ENCODE measurements at places on chromosomes 4 and X. TPM values are rescaled to one million over a fixed set of nuclear protein-coding genes. Genes with fewer than 3 reads are reported as not detected.

- H3K27me3 ChIP-seq: no peaks in the 10 kb centered on the region
- no peaks in the 10 kb centered on the region for H3K36me3 ChIP-seq
- no peaks in the 10 kb centered on the region for H3K4me1 ChIP-seq
- H3K27ac ChIP-seq: no peak overlapping the region
Measured at GRCh38 chr4:6732441-6733357, 16.7 kb downstream of the BLOC1S4 start.

- no peak for DNase-seq
- no peak overlapping the region for H3K27ac ChIP-seq
- H3K27me3 ChIP-seq: peaks cover 4% of the 10 kb centered on the region
- H3K36me3 ChIP-seq: no peaks in the 10 kb centered on the region
Measured at GRCh38 chrX:31580227-31580626, 508.4 kb upstream of the FTHL17 start.

Gene ADH7
- not detected for total RNA-seq

GRCh38 chr4:154954117-154954516, 173.0 kb downstream of the RBM46 start:
- H3K4me1 ChIP-seq: no peaks in the 10 kb centered on the region
- no peaks in the 10 kb centered on the region for H3K27me3 ChIP-seq
- no peak for DNase-seq
- H3K27ac ChIP-seq: no peak overlapping the region

- no peaks in the 10 kb centered on the region for H3K27me3 ChIP-seq
- no peak overlapping the region for H3K4me3 ChIP-seq
Measured at GRCh38 chrX:13153796-13154195, 109.4 kb upstream of the FAM9C start.

- DNase-seq: no peak
- no peaks in the 10 kb centered on the region for H3K36me3 ChIP-seq
- H3K4me3 ChIP-seq: no peak overlapping the region
- H3K4me1 ChIP-seq: no peaks in the 10 kb centered on the region
Measured at GRCh38 chr4:91681544-91681943, 622.2 kb upstream of the GRID2 start.

DNA sequence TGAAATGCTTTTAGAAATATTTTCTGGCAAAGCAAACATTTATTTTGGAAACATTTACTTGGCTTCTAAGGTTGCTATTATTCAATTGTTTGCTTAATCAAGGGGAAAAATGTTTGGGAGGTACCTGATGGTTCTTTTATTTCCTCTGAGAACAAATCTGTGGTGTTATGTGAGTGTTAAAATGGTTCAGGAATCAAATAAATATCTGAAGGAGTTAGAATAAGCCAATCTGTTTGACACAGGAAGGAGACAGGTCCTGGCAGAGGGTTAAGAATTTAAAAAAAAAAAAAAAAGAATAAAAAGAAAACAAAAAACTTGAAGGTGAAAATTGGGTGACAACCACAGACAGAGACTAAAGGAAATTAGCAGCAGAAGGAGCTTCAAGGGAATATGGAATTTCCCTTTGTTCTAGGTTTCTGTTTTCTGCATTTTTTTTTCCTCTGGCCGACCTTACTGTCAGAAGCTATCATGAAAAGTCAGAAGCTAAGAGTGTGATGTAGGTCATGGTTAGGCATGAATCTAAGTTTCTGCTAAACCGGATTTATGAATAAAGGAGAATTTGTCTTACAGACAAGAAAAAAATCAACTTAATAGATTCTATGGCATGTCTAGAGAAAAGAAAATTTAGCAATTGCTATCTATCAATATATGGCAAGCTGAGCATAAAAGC, 78.6 kb upstream of the PNPLA4 start:
- H3K27me3 ChIP-seq: peaks cover 4% of the 10 kb centered on the region
- no peak overlapping the region for H3K27ac ChIP-seq
- H3K4me1 ChIP-seq: peaks cover 6% of the 10 kb centered on the region
- H3K4me3 ChIP-seq: no peak overlapping the region
- H3K36me3 ChIP-seq: no peaks in the 10 kb centered on the region
- no peak for DNase-seq

DNA sequence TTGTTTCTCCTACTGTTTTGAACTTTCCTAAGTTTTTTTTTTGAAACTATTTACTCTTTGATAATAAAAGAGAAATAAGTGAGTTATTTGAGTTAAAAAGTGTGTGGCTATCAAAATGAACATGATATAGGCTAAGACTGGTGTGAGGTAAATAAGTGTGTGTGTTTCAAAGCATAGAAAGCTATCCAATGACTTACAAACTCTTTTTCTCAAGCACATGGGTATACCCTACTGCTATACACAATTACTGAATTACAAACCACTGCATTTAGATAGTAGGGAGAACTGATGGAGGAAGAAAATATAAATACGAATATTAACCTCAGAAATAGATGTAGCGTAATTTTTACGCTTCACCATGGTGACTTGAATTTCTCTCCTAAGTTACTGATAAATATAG, 305.8 kb upstream of the ANXA10 start:
- no peaks in the 10 kb centered on the region for H3K36me3 ChIP-seq
- no peak overlapping the region for H3K27ac ChIP-seq
- H3K27me3 ChIP-seq: no peaks in the 10 kb centered on the region
- no peak for DNase-seq

Gene RAB39B
- 1.7 TPM for total RNA-seq

GRCh38 chrX:124769166-124769565, 422.8 kb downstream of the SH2D1A start:
- H3K27me3 ChIP-seq: no peaks in the 10 kb centered on the region
- DNase-seq: no peak
- no peak overlapping the region for H3K4me3 ChIP-seq
- H3K27ac ChIP-seq: no peak overlapping the region

- H3K4me3 ChIP-seq: no peak overlapping the region
- H3K27me3 ChIP-seq: peaks cover 17% of the 10 kb centered on the region
- H3K27ac ChIP-seq: no peak overlapping the region
Measured at GRCh38 chrX:112120721-112121120, 38.1 kb upstream of the TRPC5 start.

Gene PPP1R2C
- not detected for total RNA-seq

Gene THAP9
- total RNA-seq: 3.5 TPM

Gene CENPI
- total RNA-seq: 0.16 TPM

GRCh38 chrX:109299091-109299490, 182.8 kb downstream of the GUCY2F start:
- DNase-seq: no peak
- no peaks in the 10 kb centered on the region for H3K4me1 ChIP-seq
- no peak overlapping the region for H3K27ac ChIP-seq
- H3K4me3 ChIP-seq: no peak overlapping the region
- H3K27me3 ChIP-seq: no peaks in the 10 kb centered on the region
- H3K36me3 ChIP-seq: no peaks in the 10 kb centered on the region

- no peaks in the 10 kb centered on the region for H3K36me3 ChIP-seq
- no peak overlapping the region for H3K4me3 ChIP-seq
- H3K27ac ChIP-seq: no peak overlapping the region
- no peaks in the 10 kb centered on the region for H3K4me1 ChIP-seq
- no peak for DNase-seq
Measured at GRCh38 chrX:15214588-15214987, 55.3 kb downstream of the ASB9 start.

GRCh38 chrX:129697204-129697829, 41.5 kb upstream of the XPNPEP2 start:
- H3K27ac ChIP-seq: no peak overlapping the region
- H3K4me1 ChIP-seq: no peaks in the 10 kb centered on the region
- H3K4me3 ChIP-seq: no peak overlapping the region
- DNase-seq: no peak
- no peaks in the 10 kb centered on the region for H3K36me3 ChIP-seq

Gene PHEX
- not detected for total RNA-seq

Gene GLOD5
- not detected for total RNA-seq

DNA sequence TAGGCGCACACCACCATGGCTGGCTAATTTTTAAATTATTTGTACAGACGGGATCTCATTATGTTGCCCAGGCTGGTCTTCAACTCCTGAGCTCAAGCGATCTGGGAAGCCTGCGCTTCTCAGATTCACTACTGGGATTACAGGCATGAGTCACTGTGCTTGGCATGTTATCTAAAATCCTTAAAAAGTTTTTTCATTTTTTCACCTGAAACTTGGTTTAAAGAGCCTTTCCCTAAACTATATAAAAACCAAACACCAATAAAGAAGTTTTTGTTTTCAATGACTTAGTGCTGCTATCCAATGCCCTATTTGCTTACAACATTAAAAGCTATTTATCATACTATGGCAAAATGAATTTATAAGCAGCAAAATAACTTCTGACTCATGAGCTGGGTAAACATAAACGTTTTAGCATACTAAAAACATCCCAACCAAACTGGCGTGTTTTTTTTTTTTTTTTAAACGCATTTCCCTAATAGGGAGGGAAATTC, 127.8 kb downstream of the UBE2K start:
- no peak for DNase-seq
- no peak overlapping the region for H3K27ac ChIP-seq
- peaks cover 2% of the 10 kb centered on the region for H3K36me3 ChIP-seq

DNA sequence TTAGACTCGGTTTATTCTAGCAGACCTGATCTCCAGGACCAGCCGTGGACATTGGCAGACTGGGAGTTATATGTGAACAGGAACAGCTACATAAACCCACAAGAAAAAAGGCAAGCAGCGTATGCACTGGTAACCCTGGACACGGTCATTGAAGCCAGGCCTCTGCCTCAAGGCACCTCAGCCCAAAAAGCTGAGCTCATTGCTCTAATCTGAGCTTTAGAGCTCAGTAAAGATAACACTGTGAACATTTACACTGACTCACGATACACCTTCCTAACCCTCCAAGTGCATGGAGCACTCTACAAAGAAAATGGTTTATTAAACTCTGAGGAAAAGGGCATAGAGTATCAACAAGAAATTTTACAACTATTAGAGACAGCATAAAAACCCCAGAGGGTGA, 148.9 kb upstream of the FGF16 start:
- H3K4me3 ChIP-seq: no peak overlapping the region
- no peaks in the 10 kb centered on the region for H3K27me3 ChIP-seq
- H3K36me3 ChIP-seq: no peaks in the 10 kb centered on the region
- no peak overlapping the region for H3K27ac ChIP-seq
- no peaks in the 10 kb centered on the region for H3K4me1 ChIP-seq

DNA sequence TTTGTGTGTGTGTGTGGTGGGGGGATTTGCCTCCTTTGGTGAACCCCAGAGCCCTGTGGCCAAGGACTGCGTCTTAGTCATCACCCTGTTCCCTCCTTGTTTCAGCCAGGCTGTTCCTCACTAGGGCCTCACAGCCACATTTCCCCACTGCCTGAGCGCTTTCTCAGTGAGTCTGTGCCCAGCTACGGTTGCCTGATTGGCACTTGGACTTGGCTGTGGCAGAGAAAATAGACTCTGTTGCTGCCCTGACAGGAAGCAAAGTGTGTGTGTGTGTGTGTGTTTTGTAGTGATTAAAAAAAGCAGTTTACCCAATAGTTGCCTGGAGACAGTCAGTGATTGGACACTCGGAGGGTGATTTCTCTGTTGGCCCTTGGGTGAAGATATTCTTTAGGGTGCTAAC, 113.0 kb downstream of the UCHL1 start:
- no peak overlapping the region for H3K27ac ChIP-seq
- no peak overlapping the region for H3K4me3 ChIP-seq
- no peak for DNase-seq
- H3K36me3 ChIP-seq: no peaks in the 10 kb centered on the region

GRCh38 chr4:39732728-39733127, 34.8 kb downstream of the UBE2K start:
- H3K36me3 ChIP-seq: no peaks in the 10 kb centered on the region
- no peaks in the 10 kb centered on the region for H3K4me1 ChIP-seq
- no peak for DNase-seq
- no peak overlapping the region for H3K4me3 ChIP-seq
- no peaks in the 10 kb centered on the region for H3K27me3 ChIP-seq

- no peak overlapping the region for H3K4me3 ChIP-seq
- no peak for DNase-seq
- H3K4me1 ChIP-seq: no peaks in the 10 kb centered on the region
- H3K27ac ChIP-seq: no peak overlapping the region
- peaks cover 11% of the 10 kb centered on the region for H3K27me3 ChIP-seq
Measured at GRCh38 chrX:108165383-108166111, 74.0 kb downstream of the ATG4A start.

DNA sequence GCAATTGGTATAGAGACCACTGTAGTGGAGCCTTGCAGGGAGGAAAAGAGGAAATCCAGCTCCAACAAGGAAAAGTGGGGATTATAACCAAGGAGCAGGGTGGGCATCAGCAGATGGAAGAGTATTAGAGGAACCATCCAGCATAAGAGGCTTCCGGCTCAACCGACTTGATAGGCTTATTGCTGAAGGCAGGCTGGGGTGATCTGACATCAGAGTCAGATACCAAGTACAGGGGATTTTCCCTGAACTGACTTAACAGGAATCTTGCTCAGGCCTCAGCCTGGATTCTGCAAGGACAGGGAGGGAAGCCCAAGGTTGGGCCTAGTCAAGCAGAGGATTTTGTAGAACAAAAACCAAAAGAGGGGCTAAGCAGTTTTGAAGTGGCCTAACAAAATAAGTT, 129.6 kb downstream of the DCLK2 start:
- H3K4me1 ChIP-seq: peaks cover 12% of the 10 kb centered on the region
- no peak for DNase-seq
- no peaks in the 10 kb centered on the region for H3K27me3 ChIP-seq
- no peak overlapping the region for H3K4me3 ChIP-seq

DNA sequence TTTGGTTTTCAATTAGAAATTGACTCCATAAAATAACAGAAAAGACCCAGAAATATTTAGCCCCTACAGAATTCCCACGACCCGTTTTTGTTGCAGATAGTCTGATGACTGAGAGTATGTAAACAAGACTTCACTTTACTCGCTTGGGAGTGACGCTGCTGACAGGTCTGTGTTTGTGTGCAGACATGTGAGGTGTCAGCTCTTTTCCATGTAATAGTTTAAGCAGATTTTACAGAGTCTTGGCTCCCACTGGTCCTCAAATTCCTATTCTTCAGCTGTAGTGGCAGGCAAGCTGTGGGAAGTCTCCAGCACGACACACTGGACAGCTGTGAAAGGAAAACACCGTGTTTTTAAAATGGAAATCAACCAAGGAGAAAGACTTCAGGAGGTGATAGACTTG, 455.7 kb downstream of the GABRG1 start:
- H3K4me3 ChIP-seq: no peak overlapping the region
- H3K36me3 ChIP-seq: no peaks in the 10 kb centered on the region
- no peaks in the 10 kb centered on the region for H3K27me3 ChIP-seq
- H3K27ac ChIP-seq: no peak overlapping the region
- DNase-seq: no peak

GRCh38 chrX:42567268-42567667, 210.7 kb downstream of the PPP1R2C start:
- H3K27me3 ChIP-seq: no peaks in the 10 kb centered on the region
- no peak overlapping the region for H3K4me3 ChIP-seq
- H3K27ac ChIP-seq: no peak overlapping the region
- no peaks in the 10 kb centered on the region for H3K36me3 ChIP-seq

Gene GPRIN3
- total RNA-seq: 7.6 TPM

- DNase-seq: no peak
- no peaks in the 10 kb centered on the region for H3K4me1 ChIP-seq
- H3K27me3 ChIP-seq: no peaks in the 10 kb centered on the region
- no peaks in the 10 kb centered on the region for H3K36me3 ChIP-seq
- H3K27ac ChIP-seq: no peak overlapping the region
Measured at GRCh38 chr4:120348948-120349347, 282.3 kb upstream of the MAD2L1 start.

Gene FBXW7
- total RNA-seq: 15.0 TPM

- no peaks in the 10 kb centered on the region for H3K36me3 ChIP-seq
- no peak overlapping the region for H3K27ac ChIP-seq
- DNase-seq: no peak
- H3K27me3 ChIP-seq: no peaks in the 10 kb centered on the region
Measured at GRCh38 chr4:128456171-128456570, 168.6 kb upstream of the PGRMC2 start.

Measured in pancreas (tissue), 10 donors.